ENCODE measurements at places on chromosomes 12 and 14. TPM values are rescaled to one million over a fixed set of nuclear protein-coding genes. Genes with fewer than 3 reads are reported as not detected.

DNA sequence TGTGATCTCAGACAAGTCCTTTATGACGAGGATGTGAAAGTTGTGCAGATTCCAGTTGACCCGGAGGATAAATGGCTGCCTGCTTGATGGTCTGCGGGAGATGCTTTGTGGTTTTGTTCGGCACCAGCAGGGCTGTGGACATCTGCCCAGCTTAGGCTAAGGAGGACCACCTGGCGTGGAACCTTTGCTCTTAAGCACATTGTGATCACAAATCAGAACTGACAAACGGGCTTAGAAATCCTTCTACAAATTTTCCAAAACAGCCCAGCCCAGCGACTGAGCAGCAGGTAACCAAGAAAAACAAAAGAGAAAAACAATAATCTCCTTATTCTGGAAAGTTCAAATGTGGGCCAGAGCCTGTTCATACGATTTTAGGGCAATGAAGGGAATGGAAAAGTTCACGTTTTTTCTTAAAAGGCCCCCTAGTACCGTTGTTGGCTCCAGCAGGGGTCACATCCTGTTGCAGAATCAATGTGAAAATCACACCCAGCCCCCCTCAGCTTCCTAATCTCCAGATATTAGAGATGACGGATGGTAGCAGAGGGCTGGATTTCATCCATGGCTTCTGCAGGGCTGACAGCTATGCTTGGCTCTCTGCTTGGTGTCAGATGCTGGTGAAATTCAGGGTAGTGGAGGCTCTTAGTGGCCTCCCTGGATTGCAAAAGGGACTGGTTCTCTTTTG is 81.1 kb upstream of the RFLNA start:
- DNase-seq, result no peak

DNA sequence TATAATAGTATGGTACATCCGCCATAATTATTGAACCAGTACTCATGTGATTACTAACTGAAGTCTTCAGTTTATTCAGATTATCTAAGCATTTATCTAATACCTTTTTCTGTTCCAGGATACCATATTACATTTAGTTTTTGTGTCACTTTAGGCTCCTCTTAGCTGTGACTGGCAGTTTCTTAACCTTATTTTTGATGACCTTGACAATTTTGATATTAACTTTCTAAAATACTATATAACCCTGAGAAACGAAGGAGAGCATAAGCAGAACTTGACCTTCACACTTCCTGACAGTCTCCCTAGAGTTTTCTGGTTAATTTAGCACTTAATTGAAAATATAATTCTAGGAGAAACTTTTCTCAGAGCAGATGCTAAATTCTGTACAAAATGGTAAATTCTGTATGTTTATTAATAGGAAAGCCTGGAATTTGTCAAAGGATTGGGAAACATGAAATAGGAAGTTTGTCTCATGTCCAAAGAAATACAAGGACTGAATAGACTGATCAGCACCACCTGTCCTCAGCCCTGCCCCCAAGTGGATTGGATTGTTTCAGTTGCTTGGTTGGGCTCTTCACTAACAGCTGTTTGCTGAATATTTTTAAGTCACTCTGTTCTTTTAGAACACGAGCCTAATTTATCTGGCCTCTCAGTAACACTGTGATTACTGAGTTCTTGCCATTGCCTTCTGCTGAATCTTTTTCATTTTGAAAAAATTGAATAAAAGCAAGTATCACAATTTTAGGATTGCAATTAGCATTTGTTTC is 6.0 kb downstream of the BICDL1 start:
- DNase-seq, result no peak

GRCh38 chr14:51443195-51444018 is 203.4 kb downstream of the TMX1 start:
- DNase-seq, result no peak

- DNase-seq, result peak; percentile 75
Measured at GRCh38 chr12:115597157-115597712, 680.3 kb downstream of the MED13L start.

DNA sequence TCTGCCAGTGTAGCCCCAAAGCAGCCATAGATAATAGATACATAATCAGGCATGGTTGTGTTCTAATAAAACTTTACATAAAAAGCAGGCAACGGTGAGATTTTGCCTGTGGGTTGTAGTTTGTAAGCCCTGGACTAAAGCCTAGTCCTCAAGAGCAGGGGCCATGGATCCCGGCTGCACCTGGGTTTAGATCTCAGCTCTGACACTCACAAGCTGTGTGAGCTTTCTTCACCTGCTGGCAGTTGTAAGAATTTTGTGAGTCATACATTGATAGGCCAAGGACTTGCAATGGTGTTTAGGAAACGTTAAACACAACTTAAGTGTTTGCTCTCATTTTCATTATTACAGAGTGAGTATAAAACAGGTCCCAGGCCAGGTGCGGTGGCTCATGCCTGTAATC is 395.8 kb upstream of the TBX3 start:
- peak; percentile 13 for DNase-seq

DNA sequence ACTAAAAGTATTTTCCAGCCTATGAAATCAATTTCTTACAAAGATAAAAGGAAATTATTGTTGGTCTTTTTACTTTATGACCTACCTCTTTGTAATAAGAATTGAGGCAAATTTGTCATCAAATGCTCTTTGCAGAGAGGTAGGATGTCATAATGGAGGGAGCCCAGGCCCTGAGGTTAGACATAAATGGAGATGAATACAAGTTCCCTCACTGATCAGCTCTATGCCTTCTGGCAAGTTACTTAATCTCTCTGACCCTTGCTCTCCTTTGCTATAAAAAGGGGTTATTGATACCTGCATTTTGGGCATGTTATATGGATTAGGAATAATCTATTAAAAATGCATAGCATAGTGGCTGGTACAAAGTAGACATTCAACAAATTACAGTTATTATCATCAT is 146.9 kb upstream of the KRR1 start:
- DNase-seq, result no peak

GRCh38 chr12:58310368-58310767 is 369.0 kb downstream of the ATP23 start:
- DNase-seq, result peak; percentile 39

DNA sequence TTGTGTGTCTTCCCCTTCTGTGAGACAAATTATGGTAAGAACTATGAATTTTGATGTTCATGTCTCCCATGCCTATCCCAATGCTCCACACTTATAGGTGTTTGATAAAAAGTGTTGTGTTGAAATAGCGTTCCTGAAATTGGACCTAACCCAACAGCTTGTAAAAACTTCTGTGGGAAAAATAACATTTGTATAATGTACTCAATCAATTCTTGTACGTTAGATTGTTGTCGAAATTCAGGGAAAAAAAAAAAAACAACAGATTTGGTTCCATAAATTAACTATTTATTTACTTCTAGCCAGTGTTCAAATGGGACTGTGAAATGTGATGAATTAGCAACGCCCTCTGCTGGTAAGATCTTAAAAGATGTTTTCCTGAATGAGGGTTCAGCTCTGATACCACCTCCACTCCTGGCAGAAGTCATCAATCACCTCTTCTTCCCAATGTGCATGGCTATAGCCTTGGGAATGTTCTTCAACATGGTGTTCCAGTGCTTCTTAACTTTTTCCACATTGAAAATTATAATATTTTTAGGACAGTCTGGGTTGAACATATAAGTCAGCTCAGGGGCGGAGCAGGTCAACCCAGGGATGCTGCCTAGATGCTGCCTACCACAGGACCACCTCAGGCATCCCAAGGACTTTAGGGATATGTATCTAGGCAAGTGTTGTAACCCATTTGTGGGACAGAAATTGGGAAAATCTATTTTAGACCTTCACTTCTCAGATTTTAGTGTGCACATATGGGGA is 170.6 kb downstream of the OTOGL start:
- peak; percentile 16 for DNase-seq

- no peak for DNase-seq
Measured at GRCh38 chr14:103533999-103534575, 5.1 kb downstream of the TRMT61A start.

- no peak for DNase-seq
Measured at GRCh38 chr12:34297790-34298164, 275.5 kb downstream of the ALG10 start.

GRCh38 chr12:612293-612692 is 51.0 kb downstream of the NINJ2 start:
- no peak for DNase-seq

DNA sequence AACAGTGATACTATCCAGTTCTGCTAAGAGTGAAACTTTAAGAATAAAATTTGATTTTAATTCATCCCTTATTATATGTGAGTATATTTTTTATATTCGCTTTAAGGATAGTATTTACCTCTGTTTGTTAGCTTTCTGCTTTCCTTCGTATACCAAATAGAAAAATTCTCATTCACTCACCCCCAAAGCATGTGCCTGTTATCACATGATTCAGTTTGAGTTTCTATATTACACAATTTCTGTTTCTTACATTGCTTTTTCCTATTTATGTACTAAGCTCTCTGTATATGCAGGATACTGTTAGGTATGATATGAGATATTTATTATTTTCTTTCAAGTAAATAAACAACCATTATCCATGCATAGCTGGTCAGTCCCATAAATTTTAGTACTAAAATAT is 275.2 kb downstream of the FBXL14 start:
- DNase-seq, result peak; percentile 41

GRCh38 chr14:96660123-96660522 is 137.1 kb upstream of the VRK1 start:
- DNase-seq, result no peak

DNA sequence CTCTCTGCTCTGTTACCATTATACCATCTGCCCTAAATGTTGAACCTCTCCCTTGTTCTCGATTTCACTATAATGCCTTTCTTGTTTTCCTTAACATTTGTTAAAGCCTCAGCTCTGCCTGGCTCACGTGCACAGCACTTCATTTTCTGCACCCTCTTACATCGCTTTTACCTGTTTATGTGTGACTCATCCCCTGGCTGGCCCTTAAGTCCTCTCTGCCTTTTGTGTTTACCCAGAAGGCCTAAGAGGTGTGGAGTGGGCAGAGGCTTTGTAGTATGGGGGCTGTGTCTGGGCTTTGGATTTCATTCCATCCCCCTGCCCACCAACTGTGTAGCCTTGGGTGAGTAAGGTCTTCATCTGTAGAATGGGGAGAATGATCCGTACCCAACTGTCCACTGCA is 36.5 kb downstream of the UBE3B start:
- DNase-seq, result peak; percentile 7

DNA sequence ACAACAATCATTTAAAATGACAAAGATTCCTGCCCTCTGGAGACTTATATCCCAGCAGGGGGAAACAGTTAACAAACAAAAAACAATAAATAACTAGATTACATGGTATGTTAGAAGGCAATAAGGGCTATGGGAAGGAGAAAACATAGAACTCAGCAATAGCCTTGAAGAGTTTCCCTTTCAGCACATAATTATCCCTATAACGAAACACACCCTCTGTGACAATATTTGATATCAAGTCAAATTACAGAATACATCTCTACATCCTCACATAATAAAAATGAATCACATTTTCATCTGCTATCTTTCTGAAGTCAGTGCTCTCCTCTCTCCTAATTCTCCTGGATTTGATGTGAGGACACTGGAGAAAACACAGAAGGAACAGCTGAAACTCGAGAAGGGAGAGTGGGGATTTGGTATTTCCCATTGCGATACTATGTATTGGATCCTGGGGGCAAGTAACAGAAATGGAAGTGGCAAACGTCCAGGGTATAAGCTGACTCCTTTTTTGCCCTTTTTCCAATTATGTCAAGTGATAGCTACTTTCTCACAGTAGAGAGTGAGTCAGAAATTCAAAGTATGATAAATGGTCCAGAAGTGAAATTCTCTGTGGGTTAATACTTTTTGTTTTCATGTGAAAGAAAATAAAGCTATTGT is 9.7 kb upstream of the PTGER2 start:
- DNase-seq, result no peak

DNA sequence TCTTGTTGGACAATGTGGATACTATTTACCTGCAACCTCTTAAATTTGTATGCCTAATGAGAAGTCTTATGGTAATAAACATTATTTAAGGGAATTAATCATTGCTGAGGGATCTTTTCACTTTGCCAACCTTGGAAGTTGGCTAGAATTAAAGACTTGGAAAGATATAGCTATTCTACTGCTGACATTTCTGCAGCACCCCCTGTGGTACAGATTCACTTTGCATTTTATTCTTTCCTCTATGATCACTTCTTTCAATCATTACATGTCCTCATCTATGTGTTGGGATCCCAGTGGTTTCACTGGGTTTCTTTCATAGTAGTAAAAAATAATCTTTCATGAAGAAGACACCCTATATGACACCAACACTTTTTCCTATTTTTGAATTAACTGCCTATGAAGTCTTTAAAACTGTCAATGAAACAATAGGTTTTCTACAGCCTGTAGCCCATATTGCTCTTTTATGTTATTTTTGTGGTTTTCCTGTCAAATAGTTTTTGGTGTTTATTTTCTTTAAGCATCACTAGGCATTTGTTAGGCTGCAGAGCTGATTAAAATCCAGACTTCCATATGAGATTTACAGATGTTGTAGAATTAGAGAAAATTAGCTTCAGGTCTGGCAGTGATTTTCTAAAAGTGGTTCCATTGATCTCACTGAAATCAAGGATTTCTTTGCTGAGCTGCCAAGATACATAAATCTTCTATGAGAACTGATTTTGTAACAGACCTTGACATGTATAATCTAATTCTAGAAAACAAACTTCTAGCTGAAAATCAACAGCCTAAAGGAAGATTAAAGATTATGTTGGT is 256.1 kb downstream of the NAV3 start:
- no peak for DNase-seq

DNA sequence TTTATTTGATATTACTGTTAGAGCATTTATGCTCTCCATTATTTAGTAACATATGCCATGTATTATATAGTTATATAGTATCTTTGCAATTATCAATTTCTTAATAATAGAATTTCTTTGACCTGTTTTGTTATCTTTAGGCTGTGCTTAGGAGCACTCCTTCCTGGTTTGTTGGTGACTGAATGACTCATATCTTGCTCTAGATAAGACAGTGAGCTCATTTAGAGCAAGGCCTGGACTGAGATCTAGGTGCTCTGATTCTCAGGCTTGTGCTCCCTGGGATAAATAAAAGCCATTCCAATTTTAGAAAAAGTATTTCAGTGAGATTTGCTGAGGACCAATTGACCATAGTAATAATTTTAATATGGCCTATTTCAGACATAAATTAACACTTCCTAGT is 951.2 kb downstream of the FLRT2 start:
- no peak for DNase-seq

DNA sequence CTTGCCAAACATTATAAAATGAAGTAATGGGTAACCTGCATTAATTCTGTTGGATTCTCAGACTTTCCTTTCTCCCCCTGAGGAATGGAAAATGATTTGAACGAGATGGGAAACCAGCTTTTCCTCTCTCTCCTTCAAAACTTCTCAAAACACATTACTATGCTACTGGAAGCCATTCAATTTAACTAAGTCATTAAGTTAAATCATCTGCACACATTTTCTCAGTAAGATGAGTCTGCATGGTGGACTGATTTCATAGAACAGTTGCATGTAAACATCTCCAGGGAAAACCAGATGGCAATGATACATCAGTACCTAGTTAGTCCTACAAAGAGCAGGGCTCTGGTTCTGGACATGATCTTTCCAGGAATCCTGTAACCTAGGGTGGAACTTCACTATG is 59.9 kb downstream of the BMP4 start:
- DNase-seq, result no peak

The KCNC2 gene
- total RNA-seq, result not detected

The PAX9 gene
- 5.2 TPM for total RNA-seq

The HOXC10 gene
- 3.8 TPM for total RNA-seq

The ATXN2 gene
- total RNA-seq, result 37.5 TPM

The EIF5 gene
- 142 TPM for total RNA-seq

The GZMB gene
- total RNA-seq, result not detected

The CINP gene
- 43.6 TPM for total RNA-seq

The LGR5 gene
- 0.33 TPM for total RNA-seq

The TAS2R46 gene
- 2.5 TPM for total RNA-seq

The RND1 gene
- total RNA-seq, result 2.4 TPM

The MARCHF9 gene
- total RNA-seq, result 18.8 TPM

The IFNG gene
- not detected for total RNA-seq

The CPNE6 gene
- not detected for total RNA-seq

Data from mammary epithelial cell (primary cell).